ENCODE measurements at places on chromosomes 5 and 9. TPM values are rescaled to one million over a fixed set of nuclear protein-coding genes. Genes with fewer than 3 reads are reported as not detected.

The TBC1D13 gene
- total RNA-seq = 13.1 TPM

The CLIC3 gene
- total RNA-seq = 0.22 TPM

The CYSRT1 gene
- 0.20 TPM for total RNA-seq

The LVRN gene
- total RNA-seq = under 0.01 TPM

The MAP3K1 gene
- total RNA-seq = 48.2 TPM

The LCN12 gene
- not detected for total RNA-seq

The SIT1 gene
- not detected for total RNA-seq

The LTC4S gene
- total RNA-seq = 0.79 TPM

DNA sequence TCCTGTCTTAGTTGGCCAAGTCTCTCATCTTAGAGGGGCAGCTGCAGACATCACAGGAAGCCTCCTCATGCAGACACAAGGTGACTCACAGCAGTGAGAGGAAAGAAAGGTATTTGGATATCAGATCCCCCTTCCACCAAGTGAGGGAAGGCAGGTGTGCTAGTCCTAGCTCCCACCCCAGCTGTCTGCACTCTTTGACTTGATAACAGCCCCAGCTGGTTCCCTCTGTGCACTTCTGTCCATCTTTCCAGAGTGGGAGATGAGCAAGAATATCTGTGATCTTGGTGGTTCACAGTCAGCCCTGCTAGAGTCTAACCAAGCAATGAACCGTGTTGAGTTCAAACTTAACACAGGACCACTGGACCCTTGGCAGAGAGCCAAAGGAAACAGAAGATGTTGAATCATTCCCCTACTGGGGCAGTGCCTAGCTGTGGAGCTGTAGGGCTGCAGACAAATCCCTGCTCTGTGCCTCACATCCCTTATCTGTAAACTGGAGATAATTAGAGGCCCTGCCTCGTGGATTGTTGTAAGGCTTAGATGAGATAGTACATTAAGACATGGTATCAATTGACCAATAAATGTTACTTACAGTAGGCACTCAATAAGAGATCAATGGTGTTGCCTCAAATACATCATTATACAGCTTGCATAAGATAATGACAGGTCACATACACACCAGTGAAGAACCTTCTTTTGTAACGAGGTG is 39.1 kb downstream of the SH3RF2 start:
- DNase-seq = peak; percentile 29

- DNase-seq = no peak
Observed at GRCh38 chr5:74177961-74178360, 462.6 kb downstream of the ENC1 start.

DNA sequence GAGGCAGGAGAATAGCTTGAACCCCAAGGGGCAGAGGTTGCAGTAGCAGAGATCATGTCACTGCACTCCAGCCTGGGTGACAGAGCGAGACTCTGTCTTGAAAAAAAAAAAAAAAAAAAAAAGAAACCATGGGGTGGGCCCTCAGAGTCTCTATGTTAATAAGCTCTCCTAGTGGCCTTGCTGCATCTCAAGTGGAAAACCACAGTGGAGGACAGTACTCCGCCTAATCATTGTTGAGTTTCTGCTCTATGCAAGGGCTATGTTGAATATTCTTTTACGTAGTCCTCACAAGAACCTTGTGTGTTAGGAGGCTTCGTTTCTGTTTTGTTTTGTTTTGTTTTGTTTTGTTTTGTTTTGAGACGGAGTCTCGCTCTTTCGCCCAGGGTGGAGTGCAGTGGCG is 48.9 kb downstream of the TJP2 start:
- no peak for DNase-seq

DNA sequence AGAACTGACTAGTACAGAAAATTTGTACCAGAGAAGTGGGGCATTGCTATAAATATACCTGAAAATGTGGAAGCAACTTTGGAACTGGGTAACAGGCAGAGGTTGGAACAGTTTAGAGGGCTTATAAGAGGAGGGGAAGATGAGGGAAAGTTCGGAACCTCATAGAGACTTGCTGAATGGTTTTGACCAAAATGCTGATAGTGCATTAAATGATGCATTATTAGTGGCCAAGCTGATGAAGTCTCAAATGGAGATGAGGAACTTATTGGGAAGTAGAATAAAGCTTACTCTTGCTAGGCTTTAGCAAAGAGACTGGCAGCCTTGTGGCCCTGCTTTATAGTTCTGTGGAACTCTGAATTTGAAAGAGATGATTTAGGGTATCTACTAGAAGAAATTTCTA is 189.8 kb downstream of the FGF10 start:
- no peak for DNase-seq

- no peak for DNase-seq
Observed at GRCh38 chr5:57455511-57456455, 26.8 kb downstream of the ACTBL2 start.

DNA sequence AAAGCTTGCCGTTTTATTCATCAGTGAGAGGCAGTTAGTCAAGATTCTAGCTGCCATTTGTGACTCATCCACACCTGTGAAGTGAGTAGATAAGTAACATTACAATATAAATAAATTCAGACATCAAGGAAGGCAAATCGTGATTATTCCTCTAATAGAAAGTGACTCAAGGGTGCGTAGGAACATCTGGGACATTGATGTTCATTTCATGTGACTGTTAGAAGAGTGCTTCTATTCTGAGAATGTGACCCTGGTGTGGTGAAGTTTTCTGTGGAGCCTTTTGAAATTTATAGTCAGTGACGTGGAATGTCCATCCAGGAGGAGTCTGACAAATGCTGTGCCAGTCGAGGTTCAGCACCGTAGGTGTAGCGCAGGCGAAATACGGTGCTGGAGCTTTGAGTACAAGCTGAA is 48.4 kb upstream of the FAM240B start:
- DNase-seq = no peak

DNA sequence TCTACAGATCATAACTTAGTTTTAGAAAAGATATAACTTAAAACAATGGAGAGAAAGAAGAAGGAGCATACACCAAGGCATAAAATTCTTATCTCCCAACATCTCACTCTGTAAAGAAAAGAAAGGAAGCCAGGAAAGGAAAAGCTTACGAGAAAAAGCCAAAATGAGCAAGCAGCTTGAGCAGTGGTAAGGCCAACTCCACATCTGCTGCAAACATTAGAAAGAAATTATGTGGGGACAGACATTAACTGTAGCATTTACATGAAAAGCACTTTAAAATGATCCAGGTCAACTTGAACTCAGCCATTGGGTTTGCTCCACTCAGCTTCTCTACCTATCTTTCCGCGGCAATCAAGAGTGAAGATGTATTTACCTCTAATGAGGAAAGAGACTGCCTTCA is 176.9 kb downstream of the BNC2 start:
- no peak for DNase-seq

- DNase-seq = no peak
Observed at GRCh38 chr5:57211039-57211438, 37.2 kb downstream of the GPBP1 start.

GRCh38 chr9:136765041-136765440 is 723 bp upstream of the LCN15 start:
- no peak for DNase-seq

- DNase-seq = peak; percentile 34
Observed at GRCh38 chr5:21802869-21803490, 1050.2 kb downstream of the CDH12 start.

DNA sequence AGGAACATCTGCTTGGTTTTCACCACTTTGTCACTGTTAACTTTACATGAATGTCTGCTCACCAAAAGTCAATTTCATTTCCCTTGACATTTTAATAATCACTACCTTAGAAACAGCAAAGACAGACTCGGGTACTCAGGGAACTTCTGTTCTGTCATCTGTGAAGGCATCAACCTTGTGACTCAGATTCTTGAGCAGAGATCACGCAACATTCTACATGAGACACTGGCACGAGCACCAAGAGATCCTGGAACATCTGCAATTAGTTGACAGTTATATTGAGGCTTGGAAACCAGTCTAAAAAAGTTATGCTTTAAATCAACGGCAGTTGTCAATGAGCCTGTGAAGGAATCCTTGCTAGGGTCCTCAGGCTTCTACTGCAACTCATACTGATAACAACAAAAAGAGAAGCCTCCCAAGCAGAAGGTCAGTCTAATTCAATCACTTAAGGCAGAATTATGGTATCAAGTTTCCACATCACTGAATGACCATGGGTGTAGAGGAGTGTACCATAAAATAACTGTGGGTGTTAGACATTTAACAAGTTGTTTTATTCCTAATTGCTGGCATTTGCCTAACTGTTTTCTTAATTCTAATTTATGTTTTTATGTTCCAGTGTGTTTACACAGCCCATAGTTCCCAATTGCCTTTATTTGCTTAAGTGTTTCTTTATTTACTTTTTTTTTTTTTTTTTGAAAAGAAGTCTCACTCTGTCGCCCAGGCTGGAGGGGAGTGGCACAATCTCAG is 3.3 kb upstream of the PBX3 start:
- DNase-seq = no peak

DNA sequence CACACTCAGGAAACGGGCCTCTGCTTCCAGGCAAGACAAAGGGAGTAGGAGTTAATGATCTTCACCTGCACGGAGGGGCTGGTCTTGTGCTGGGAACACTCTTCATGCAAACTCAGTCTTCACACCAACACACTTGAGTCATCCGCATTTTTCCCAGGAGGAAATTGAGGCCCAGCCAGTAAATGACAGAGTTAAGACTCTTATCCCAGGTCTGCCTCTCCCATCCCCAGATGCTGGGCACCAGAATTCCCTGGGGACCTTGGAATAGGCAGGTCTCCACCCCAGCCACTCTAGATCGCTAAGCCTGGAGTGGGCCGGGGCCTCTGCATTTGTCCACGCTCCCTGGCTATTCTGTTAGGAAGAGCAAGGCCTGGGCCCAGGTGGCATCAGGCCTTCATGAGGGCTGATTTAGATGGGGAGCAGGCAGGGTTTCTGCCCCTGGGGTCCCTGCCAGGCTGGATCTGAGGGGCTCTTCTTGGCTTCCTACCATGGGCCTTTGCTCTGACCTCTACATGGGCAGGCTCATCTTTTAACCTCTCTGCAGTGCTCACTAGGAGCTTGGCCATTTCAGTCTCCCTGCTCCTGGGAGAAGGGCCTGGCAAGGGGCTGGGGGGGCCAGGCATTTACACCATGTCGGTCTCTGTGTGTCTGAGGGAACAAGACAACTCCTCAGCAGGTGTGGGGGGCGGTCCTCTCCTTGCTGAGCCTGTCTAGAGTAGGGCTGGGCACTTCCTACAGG is 77.3 kb downstream of the AMBP start:
- DNase-seq = no peak

GRCh38 chr9:86333651-86334050 is 20.6 kb downstream of the TUT7 start:
- no peak for DNase-seq
